WTC11 (cell line): ENCODE measurements at places on chromosomes 6 and 20. TPM values are rescaled to one million over a fixed set of nuclear protein-coding genes. Genes with fewer than 3 reads are reported as not detected.
A peak's percentile ranks its signal among the peaks of the same experiment; 100 is the strongest.

GRCh38 chr6:106858653-106859092 lies 115.9 kb downstream of the CD24 start:
- H3K27me3 ChIP-seq = peaks cover 18% of the 10 kb centered on the region
- no peak for DNase-seq
- H3K27ac ChIP-seq = no peak overlapping the region

DNA sequence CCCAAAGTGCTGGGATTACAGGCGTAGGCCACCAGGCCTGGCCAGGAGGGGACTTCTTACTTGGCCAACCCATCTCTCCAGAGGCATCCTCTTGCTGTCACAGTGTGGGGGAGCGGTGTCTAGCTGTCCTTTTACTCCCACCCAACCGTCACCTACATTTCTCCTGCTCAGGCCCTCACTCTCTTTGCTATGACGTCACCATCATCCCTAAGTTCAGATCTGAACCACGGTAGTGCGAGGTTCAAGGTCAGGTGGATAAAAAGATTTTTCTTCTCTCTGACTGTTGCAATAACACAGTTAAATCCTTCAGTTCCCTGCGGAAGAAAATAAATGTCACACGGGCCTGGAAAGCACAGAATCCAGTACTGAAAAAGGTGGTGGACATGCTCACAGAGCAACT lies 7.3 kb upstream of the RAET1L start:
- peaks cover 76% of the 10 kb centered on the region for H3K27me3 ChIP-seq
- H3K4me1 ChIP-seq = peaks cover 16% of the 10 kb centered on the region
- H3K27ac ChIP-seq = no peak overlapping the region

GRCh38 chr6:54910431-54910884 lies 63.9 kb downstream of the FAM83B start:
- DNase-seq = no peak
- H3K4me3 ChIP-seq = no peak overlapping the region
- no peak overlapping the region for H3K27ac ChIP-seq
- H3K36me3 ChIP-seq = no peaks in the 10 kb centered on the region

- H3K36me3 ChIP-seq = no peaks in the 10 kb centered on the region; the same call in 1 of the 2 replicates
- peak overlapping the region; percentile 91 for H3K4me3 ChIP-seq
- H3K4me1 ChIP-seq = peaks cover 39% of the 10 kb centered on the region
- peak overlapping the region; percentile 26 for H3K27ac ChIP-seq
- DNase-seq = peak; percentile 29
Measured at GRCh38 chr6:53547166-53547810, 2.4 kb upstream of the GCLC start.

DNA sequence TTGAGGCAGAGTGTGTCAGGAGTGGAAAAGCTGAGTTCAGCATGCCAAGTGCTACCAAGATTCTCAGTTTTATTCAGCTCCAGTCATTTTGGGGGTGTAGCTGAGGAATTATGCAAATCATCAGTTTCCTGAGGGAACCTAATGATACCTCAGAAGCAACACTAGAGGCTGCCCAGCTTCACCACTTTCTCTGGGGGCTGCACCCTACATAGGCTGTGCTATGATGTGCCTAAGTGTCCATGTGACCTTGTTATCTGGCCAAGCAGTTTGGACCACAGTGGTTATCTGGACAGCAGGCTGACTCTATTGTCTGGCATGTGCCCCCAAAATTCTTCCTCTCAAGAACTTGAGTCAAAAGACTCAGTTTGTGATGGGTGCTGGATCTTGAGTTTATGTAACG lies 374.6 kb upstream of the SYNCRIP start:
- H3K4me3 ChIP-seq = no peak overlapping the region
- DNase-seq = no peak
- peaks cover 5% of the 10 kb centered on the region for H3K4me1 ChIP-seq

GRCh38 chr20:48486065-48486464 lies 341.7 kb downstream of the PREX1 start:
- no peak overlapping the region for H3K27ac ChIP-seq
- no peaks in the 10 kb centered on the region for H3K27me3 ChIP-seq
- peaks cover 6% of the 10 kb centered on the region for H3K4me1 ChIP-seq

GRCh38 chr20:60137657-60138245 lies 179.5 kb downstream of the CDH26 start:
- H3K27me3 ChIP-seq = peaks cover 30% of the 10 kb centered on the region
- H3K27ac ChIP-seq = no peak overlapping the region
- no peak overlapping the region for H3K4me3 ChIP-seq
- H3K36me3 ChIP-seq = no peaks in the 10 kb centered on the region
- H3K4me1 ChIP-seq = no peaks in the 10 kb centered on the region

DNA sequence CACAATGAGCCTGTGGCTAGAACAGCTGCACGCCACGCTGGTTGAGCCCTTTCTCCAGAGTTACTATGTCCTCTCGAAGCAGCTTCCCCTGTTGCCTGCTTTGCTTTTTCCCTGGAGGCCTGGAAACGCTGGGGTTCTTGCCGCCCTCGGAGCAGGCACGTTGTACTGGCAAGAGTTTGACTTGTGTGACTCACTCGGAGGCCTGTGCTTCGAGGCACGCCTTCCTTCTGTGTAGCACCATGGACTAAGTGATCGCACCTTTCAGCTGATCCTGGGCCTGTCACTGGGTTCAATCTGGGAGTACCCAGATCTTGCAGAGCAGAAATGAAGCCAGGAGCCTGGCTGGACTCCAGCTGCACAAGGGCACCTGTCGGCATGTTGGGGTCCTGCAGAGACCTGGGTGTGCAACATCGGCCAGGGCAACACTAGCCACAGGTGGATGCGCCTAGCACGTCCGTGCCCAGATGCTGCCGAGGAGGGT lies 5.2 kb downstream of the INSM1 start:
- H3K36me3 ChIP-seq = no peaks in the 10 kb centered on the region
- no peak for DNase-seq
- H3K27ac ChIP-seq = no peak overlapping the region

GRCh38 chr20:50720026-50720425 lies 11.4 kb upstream of the PARD6B start:
- no peaks in the 10 kb centered on the region for H3K27me3 ChIP-seq
- H3K4me1 ChIP-seq = peaks cover 13% of the 10 kb centered on the region
- no peak overlapping the region for H3K4me3 ChIP-seq
- H3K27ac ChIP-seq = peak overlapping the region; percentile 36; the same call in 1 of the 2 replicates

- no peaks in the 10 kb centered on the region for H3K27me3 ChIP-seq
- no peak overlapping the region for H3K4me3 ChIP-seq
- H3K36me3 ChIP-seq = no peaks in the 10 kb centered on the region
- H3K27ac ChIP-seq = no peak overlapping the region
Measured at GRCh38 chr6:87965806-87966205, 81.8 kb upstream of the SPACA1 start.

DNA sequence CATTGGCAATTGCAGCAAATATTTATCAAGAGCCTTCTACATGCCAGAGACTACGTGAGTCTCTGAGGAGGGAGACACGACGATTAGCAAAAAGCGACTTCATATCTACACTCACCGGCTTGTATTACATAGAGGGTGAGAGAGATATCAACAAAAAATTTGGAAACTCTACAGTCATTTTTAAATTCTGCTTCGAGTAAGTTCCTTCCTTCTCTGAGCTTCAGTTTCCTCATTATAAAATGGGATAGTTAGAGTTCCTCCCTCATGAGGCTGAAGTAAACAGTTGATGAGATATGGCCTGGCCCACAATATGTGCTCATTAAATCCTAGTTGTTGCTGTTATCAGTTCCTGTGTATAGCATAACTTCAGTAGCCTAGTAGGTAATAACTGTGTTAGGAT lies 64.1 kb upstream of the SIRPA start:
- DNase-seq = no peak
- H3K4me1 ChIP-seq = peaks cover 2% of the 10 kb centered on the region; the same call in 1 of the 2 replicates
- H3K4me3 ChIP-seq = no peak overlapping the region
- no peaks in the 10 kb centered on the region for H3K36me3 ChIP-seq
- no peak overlapping the region; the same call in 1 of the 2 replicates for H3K27ac ChIP-seq
- H3K27me3 ChIP-seq = no peaks in the 10 kb centered on the region

CLPSL1 gene
- 0.34 to 0.55 TPM (median 0.42 TPM) in 3 replicates for total RNA-seq

FOXA2 gene
- 1.3 to 3.1 TPM (median 1.3 TPM) in 3 replicates for total RNA-seq

CALHM6 gene
- total RNA-seq = 0.21 to 1.4 TPM (median 0.44 TPM) in 3 replicates

BAG2 gene
- total RNA-seq = 7.5 to 8.0 TPM (median 8.0 TPM) in 3 replicates
